ENCODE measurements at places on chromosomes 6 and 20.

- no peak for DNase-seq
Measured at GRCh38 chr6:168060521-168060931, 18.5 kb downstream of the FRMD1 start.

- DNase-seq: no peak
Measured at GRCh38 chr6:135722679-135723078, 128.8 kb upstream of the PDE7B start.

DNA sequence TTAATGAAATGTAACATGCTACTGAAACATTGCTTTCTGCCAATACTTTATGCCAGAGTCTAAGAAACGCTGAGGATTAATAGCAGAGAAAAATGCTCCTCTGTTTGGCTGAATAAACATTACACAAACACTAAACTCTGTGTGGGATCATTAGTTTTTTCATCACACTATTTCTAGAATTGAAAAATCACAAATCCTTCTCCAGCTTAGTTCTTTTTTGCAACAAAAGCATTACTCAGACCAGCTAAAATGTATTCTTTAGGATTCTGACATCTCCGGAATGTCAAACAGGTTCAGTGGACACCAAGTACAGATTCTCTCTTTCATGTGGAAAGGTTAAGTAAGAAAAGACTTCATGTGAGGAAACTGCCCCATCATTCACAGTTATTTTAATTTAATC lies 226.9 kb downstream of the SIM1 start:
- no peak for DNase-seq

DNA sequence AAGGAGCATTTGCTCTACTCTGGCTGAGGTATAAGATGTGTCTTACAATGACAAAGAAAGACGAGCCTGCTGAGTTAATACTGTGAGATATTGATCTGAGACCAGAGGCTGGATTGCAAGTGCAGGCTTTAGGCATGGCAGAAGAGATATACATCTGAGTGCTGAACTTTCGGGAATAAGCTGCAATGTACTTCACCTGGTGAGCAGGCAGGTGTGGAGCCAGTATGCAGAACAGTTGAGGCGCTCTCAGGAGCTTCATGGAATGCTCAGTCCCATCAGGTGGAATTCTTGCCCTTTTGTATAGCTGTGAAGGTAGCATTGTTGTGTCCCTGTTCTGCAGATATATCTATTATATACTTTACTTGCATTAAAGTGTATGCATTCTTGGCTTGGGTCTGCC lies 179.3 kb upstream of the RIMS1 start:
- no peak for DNase-seq

DNA sequence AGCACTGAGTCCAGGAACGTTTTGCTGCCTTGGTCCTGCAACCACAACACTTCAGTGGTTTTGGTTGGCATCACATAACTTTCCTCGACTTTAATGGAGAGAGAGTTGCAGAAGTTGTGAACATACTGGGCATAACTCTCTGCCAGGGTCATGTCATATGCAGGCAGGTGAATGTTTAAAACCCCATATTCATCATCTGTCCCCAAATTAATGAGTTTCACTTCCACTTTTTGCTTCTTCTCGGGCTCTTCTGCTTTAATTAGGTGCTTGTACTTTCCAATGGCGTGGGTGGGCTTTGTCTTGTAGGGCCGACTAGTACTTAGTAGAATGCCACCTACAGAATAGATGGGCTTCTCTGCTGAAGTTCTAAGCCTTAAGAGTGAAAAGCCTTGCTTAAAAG lies 45.2 kb upstream of the TFAP2A start:
- peak; percentile 23 for DNase-seq

DNA sequence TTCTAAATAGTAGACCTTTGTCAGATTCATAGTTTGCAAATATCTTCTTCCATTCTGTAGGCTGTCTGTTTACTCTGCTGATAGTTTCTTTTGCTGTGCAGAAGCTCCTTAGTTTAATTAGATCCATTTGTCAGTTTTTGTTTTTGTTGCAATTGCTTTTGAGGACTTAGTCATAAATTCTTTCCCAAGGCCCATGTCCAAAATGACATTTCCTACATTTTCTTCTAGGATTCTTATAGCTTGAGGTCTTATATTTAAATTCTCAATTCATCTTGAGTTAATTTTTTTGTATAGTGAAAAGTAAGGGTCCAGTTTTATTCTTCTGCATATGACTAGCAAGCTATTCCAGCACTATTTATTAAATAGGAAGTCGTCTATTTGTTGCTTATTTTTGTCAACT lies 287.0 kb downstream of the PACRG start:
- no peak for DNase-seq

DNA sequence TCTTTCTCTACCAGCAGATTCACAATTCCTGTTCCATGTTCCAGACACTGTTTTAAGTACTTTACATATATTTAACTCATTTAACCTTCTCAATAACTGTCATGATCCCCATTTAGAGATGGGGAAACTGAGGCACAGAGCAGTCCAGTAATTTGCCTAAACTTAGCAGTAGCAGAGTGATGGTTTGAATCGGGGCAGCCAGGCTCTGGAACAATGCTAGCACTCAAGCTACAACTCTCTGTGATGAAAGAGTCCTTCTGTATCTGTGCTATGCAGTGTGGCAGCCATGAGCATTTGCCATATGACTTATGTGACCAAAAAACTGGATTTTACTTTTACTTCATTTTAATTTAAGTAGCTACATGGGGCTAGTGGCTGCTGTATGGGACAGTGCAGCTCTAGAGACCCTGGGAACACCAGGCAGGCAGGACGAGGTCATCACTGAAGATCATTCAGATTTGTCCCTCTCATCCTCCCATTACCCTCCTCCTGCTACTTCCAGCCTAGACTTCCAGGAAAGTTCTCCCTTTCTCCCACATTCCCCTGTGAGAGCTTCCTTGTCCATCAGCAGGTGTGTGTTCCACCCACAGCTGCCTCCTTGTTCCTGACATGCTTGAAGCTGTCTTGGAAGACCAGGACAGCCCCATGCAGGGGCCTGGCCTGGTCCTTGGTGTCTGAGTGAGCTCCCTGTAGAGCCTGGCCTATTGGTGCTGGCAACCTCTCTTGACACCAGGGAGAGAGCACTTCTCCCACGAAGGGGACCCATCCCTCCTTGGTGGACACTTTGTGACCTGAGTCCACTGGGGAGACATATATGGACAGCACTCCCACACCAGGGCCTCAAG lies 157.0 kb downstream of the MRPL14 start:
- DNase-seq: no peak

DNA sequence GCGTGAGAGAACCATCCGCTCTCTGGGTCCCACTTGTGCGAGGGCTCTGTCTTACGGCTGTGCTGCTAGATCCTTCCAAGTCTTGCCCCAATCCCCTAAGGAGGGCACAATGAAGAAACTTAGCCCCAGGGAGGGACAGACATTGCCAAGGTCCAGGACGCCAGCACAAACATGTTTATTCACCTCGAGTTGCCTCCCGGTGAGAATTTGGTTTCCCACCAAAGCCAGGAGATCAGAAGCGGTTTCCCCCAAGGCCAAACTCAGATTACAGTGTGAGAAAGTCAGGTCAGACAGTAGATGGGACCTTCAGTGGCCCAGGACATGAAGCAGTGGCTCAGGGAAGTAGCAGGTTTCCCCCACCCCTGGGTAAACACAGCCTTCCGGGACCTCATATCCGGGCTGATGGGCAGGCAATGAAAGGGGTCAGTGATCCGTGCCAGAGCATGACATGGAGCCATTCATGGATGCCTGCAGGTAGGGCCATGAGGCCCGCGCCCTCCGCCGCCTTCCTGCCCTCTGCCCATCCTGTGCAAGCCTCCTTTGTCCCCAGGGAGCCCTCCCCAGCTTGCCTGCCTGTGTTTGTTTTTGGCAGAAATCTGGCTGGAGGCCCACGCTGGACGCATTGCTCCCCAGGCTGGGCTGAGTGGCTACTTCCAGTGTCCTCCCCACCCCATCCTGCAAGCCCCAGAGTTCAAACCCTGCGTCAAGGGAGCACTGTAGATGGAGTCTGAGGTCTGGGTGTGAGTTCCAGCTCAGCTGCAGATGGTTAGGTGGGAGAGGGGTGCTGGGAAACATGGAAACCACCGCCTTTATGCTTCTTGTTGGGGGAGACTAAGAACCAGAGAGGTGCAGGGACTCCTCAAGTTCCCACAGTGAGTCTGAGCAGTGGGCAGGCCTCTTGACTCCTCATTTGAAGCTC lies 2.0 kb downstream of the BPIFB2 start:
- no peak for DNase-seq

Data from NB4 (cell line).